Vagina (tissue), 2 donors: ENCODE measurements at places on chromosomes 4 and X. TPM values are rescaled to one million over a fixed set of nuclear protein-coding genes. Genes with fewer than 3 reads are reported as not detected.

- H3K27me3 ChIP-seq = no peaks in the 10 kb centered on the region
- no peaks in the 10 kb centered on the region for H3K4me1 ChIP-seq
- H3K4me3 ChIP-seq = no peak overlapping the region
- H3K36me3 ChIP-seq = no peaks in the 10 kb centered on the region
Observed at GRCh38 chr4:75180217-75180616, 247.3 kb downstream of the PARM1 start.

- no peak overlapping the region for H3K4me3 ChIP-seq
- H3K27ac ChIP-seq = no peak overlapping the region
- no peaks in the 10 kb centered on the region for H3K36me3 ChIP-seq
Observed at GRCh38 chr4:87939978-87940690, 35.4 kb upstream of the SPP1 start.

- no peak for DNase-seq
- H3K4me1 ChIP-seq = no peaks in the 10 kb centered on the region
- H3K27ac ChIP-seq = no peak overlapping the region
- H3K27me3 ChIP-seq = no peaks in the 10 kb centered on the region
- no peak overlapping the region for H3K4me3 ChIP-seq
- no peaks in the 10 kb centered on the region for H3K36me3 ChIP-seq
Observed at GRCh38 chr4:21454201-21454600, 494.4 kb downstream of the KCNIP4 start.

DNA sequence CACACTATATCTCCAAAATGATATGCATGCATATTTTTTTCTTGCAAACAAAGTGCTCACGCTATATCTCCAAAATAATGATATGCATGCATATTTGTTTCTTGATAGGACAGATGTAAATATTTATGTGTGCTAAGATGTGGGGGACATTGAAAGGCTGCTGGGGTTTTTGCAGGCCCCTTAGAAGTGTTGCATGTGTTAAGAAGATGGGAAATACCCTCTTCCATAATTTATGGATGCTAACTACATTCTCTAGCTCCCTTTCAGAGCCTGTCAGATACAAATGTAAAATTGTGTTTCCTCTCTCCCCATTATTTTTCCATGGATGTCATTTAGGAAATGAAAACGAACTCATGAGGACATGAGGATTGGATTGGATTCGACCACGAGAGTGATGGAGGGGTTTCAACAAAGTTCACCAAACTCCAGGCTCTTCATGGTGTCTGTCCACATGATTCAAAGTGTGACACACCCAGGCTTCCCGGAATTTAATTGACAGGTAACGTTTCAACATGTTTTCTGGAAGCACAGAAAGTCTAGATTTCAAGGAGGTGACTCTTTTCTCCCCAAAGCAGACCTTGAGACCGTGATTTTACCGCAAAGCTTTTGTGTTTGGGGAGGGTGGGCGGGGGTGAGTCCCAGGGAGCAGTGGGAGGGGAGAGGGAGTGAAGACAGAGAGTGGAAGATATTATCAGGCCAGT, 94.4 kb upstream of the CD99 start:
- no peak for DNase-seq
- no peak overlapping the region for H3K4me3 ChIP-seq
- no peaks in the 10 kb centered on the region for H3K4me1 ChIP-seq
- H3K36me3 ChIP-seq = no peaks in the 10 kb centered on the region

Gene MAGEA4
- total RNA-seq = not detected
